Activated T-helper 2 cell treated with anti-CD3 and anti-CD28 coated beads, Interferon-gamma antibody, Interleukin-2, Interleukin-4, amounts not matched to agents 10 μg/mL and 5 μg/mL and 100 μg/mL, durations not matched to agents 14 hours and 24 hours and 36 hours (primary cell): ENCODE measurements at places on chromosomes 5 and 9.
A peak's percentile ranks its signal among the peaks of the same experiment; 100 is the strongest.

- no peak for DNase-seq
- H3K4me3 ChIP-seq, result no peak overlapping the region
- H3K27ac ChIP-seq, result no peak overlapping the region
- no peaks in the 10 kb centered on the region for H3K27me3 ChIP-seq
Observed at GRCh38 chr9:125103021-125103420, 40.3 kb downstream of the SCAI start.

DNA sequence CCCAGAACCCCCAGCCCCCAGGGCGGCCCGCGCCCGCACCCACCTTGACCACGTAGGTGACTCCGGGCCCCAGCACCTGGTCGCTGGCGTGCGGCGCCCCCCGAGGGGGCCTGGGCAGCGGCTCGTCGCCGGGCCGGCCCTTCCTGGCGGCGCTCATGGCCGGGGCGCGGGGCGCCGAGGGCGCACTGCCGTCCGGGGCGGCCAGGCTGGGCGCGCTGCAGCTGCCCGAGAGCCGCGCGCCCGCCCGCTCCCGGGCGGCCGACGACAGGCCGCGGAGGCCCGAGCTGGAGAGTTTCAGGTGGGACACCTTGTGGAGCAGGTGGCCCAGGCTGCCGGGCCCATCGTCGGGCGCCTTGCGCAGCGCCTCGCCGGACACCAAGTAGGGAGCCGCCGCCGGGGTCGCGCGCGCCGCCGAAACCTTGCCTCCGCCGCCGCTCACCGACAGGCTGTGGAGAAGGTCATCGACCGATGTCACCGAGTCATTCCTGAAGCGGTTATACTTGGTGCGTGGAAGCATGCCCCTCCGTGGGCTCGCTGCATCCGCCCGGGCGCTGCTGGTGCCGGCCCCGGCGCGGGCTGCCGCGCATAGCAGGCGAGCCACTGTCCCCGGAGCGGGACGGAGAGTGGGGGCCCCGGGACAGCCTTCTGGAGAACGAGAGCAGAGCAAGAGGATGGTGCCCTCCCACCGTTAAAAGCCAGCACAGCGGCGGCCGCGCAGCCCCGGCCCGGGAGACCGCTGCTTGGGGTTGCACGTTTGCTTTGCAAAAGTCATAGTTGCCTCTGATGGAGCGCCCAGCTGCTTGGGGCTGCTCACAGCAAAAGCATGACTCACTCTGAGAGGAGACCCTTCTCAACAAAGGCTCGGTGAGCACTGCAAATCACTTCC is at the start of gene SHC3:
Gene SHC3 (minus strand): TSS at position 875 of the 886 bp plus-strand sequence. CDS start 358 bp downstream, at position 517.
- H3K27me3 ChIP-seq, result peaks cover 63% of the 10 kb centered on the region
- H3K4me3 ChIP-seq, result no peak within 1 kb of the TSS
- no peaks in the 10 kb centered on the region for H3K36me3 ChIP-seq

DNA sequence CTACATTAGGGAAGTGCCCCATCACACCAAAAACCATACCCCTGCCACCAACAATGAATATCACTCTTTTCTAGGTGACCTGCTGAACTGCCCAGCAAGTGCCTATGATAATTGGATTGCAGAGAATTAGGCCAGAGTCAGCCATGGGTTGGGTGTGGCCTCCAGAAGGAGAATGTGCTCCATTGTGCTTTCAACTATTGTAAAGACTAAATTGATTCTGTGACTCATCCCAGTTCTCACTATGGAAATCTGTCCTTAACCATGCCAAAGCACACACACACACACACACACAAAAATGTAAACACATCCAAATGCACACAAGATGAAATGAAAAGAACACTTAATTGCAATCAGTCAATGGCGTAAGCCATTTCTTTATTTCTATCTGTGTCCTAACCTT is 25.7 kb downstream of the DRD1 start:
- H3K4me1 ChIP-seq, result no peaks in the 10 kb centered on the region
- peaks cover 11% of the 10 kb centered on the region for H3K27me3 ChIP-seq
- no peaks in the 10 kb centered on the region for H3K36me3 ChIP-seq
- H3K27ac ChIP-seq, result no peak overlapping the region
- H3K4me3 ChIP-seq, result no peak overlapping the region

DNA sequence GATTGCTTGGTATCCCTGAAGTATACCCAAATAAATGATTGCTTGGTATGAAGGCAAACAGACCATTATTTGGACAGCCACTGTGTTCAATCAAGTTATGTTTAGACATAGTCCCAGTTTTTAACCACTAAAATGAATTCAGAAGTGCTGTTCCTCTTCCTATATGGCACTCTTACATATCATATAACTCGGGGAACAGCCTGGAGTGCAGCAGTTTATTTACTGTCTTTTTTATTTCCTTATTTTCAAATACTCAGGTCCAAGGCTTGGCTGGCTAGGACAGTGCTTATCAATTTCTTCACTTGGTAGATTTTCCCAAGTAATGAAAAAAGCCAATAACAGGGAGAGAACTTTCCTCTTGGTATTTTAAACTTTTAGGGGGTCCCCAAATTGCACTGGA is 58.6 kb upstream of the CCDC112 start:
- no peaks in the 10 kb centered on the region for H3K36me3 ChIP-seq
- no peak for DNase-seq
- H3K27ac ChIP-seq, result no peak overlapping the region
- H3K4me1 ChIP-seq, result no peaks in the 10 kb centered on the region

DNA sequence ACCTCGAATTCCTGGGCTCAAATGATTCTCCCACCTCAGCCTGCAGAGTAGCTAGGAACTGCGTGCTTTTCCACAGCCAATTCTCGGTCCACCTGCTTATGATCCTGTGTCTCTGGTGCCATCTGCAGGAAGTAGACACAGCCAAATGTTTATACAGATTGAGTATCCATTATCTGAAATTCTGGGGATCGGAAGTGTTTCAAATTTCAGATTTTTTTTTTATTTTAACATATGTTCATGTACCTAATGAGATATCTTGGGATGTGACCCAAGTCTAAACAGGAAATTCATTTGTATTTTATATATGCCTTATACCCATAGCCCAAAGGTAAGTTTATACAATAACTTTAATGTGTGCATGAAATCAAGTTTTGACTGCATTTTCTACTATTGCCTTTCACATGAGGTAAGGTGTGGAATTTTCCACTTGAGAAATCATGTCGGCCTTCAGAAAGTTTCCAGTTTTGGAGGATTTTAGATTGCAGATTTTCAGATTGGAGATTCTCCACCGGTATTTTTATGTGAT is 89.5 kb downstream of the ESM1 start:
- no peaks in the 10 kb centered on the region for H3K36me3 ChIP-seq
- peaks cover 67% of the 10 kb centered on the region for H3K27me3 ChIP-seq
- no peak for DNase-seq
- H3K4me3 ChIP-seq, result peak overlapping the region; percentile 24
- H3K27ac ChIP-seq, result no peak overlapping the region

- no peak for DNase-seq
- H3K27ac ChIP-seq, result no peak overlapping the region
Observed at GRCh38 chr9:97188545-97188944, 118.9 kb upstream of the CCDC180 start.

- H3K27ac ChIP-seq, result no peak overlapping the region
- no peak for DNase-seq
- no peak overlapping the region for H3K4me3 ChIP-seq
- no peaks in the 10 kb centered on the region for H3K4me1 ChIP-seq
- H3K36me3 ChIP-seq, result no peaks in the 10 kb centered on the region
Observed at GRCh38 chr9:79945016-79945415, 373.3 kb downstream of the TLE4 start.

GRCh38 chr5:55850839-55851674 is at the start of gene IL31RA:
Gene IL31RA (plus strand): TSS chr5:55851357. CDS start chr5:55851571, 214 bp downstream.
- DNase-seq, result no peak
- H3K27me3 ChIP-seq, result peaks cover 2% of the 10 kb centered on the region
- H3K4me3 ChIP-seq, result no peak within 1 kb of the TSS
- peaks cover 4% of the 10 kb centered on the region for H3K36me3 ChIP-seq
- H3K27ac ChIP-seq, result no peak within 1 kb of the TSS
